ENCODE measurements at places on chromosomes 2 and 18.

DNA sequence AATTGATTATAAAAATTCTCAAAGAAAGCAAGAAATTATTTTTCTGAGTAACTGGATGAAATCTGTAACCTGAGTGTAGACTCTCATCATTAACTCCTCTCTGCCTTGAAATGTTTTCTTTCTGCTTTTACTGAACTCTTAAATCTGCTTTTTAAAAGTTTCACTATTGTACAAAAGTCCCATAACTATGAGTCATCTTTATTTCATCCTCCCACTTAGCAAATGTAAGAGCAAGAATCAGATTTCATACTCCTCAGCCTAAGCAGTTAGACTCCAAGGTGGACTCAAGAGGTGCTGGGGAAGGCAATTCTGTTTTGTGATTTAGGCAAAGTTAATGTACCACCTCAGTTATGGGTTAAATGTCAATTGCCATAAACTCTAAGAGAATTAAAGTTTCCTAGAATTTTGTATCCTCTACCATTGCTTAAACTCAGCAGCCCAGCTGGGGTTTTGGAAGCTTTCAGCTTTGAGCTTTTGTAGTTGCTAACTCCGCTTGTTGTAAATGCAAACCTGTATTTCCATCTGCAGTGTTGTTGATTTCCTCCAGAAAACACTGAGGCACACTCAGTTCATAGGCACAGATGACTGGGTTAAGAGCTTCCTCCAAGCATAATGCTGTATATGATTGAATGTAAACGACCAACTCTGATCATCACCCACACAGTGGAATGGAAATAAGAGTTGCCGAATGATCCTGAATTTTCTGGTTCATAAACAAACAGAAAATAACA is 268.8 kb downstream of the ARHGAP15 start:
- peak; percentile 48 for DNase-seq

DNA sequence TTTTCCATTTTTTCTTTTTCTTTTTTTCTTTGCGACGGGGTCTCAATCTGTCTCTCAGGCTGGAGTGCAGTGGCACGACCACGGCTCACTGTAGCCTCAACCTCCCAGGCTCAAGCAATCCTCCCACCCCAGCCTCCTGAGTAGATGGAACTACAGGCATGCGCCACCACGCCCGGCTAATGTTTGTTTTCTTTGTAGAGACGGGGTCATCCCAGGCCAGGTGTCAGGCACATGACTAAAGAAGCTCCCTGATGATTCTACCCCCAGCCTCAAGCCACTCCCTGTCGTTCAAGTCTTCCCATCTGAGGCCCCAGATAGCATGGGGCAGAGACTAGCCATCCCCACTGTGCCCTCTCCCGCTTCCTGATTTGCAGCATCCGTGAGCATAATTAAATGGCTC is 9.8 kb upstream of the FZD5 start:
- DNase-seq = no peak

- DNase-seq = no peak
Observed at GRCh38 chr2:106080959-106081358, 113.1 kb downstream of the UXS1 start.

DNA sequence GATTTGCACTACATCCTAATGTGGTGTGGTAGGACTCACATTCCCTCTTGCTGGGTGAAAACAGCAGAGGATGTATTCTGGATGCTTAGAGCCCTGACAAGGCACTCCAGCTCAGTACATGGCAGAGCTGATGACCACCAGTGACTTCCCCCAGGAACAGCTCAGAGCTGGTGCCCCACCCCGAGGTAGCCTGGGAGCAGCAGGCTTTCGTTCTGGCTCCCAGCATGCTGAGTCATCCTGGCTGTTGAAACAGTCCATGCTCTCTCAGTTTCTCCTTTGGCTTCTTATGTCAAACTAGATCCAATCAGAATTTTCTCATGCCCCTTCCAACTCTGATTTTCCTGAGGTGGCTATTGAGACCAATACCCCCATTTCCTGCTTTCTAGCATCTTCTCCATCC is 438.2 kb downstream of the NBAS start:
- DNase-seq = peak; percentile 4

GRCh38 chr2:205721057-205721449 is 38.8 kb downstream of the NRP2 start:
- no peak for DNase-seq

- no peak for DNase-seq
Observed at GRCh38 chr2:37896319-37896718, 28.8 kb upstream of the RMDN2 start.

- peak; percentile 55 for DNase-seq
Observed at GRCh38 chr2:170524828-170525565, 190.1 kb upstream of the SP5 start.

DNA sequence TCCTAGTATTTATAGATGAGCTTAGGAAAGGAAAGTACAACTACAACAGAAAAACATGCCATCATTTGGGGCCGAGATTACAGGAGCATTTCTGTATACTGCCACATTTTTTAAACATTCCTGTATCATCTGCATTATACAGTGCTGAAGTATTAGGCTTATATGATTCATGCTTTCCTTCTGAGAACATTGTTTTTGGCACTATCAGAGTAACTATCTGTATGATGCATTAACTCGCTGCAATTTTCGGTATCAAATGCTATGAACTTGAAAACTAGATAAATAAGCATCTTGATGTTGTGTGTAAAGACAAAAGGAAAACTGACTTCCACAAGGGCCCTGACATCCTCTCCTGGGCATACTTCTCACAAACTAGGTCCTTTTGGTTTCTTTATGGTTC is 102.0 kb downstream of the RIT2 start:
- peak; percentile 33 for DNase-seq

- DNase-seq = peak; percentile 72
Observed at GRCh38 chr2:64018701-64019082, 536 bp downstream of the VPS54 start.

DNA sequence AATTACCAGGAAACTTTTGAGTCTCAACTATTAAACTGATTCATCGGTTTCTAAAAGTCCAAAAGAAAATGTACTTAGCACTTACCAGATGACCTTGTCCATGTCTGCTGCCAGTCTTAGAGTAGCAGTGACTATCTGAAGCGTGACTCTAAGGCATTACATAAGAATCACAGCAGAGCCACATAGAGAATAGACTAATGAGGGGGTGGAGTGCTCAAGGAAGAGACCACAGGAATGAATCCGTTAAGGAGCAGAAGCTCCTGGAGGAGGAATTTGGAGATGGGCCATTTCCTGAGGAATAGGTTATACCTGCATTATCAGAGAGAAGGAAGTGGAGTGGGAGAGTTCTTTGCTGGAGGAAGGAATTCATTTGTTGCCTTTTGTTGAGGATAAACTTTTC is 116.0 kb downstream of the MAP3K20 start:
- DNase-seq = peak; percentile 56

All from mesenchymal stem cell (in vitro differentiated cells and primary cell).